Right cardiac atrium (tissue), 5 donors: ENCODE measurements at places on chromosomes 2 and 18. TPM values are rescaled to one million over a fixed set of nuclear protein-coding genes. Genes with fewer than 3 reads are reported as not detected.
A peak's percentile ranks its signal among the peaks of the same experiment; 100 is the strongest.

ICOS gene
- 0.09 TPM for total RNA-seq

CASP8 gene
- total RNA-seq: 5.2 TPM

VAMP5 gene
- total RNA-seq: 80.3 TPM

HOXD8 gene
- 0.39 TPM for total RNA-seq

WIPF1 gene
- 28.7 TPM for total RNA-seq

- DNase-seq: no peak
These were observed 107.6 kb downstream of the MEMO1 start for GRCh38 chr2:31903109-31903780.

GRCh38 chr2:207115715-207116364, 49.9 kb downstream of the KLF7 start:
- DNase-seq: peak; percentile 30
